Upper lobe of right lung (tissue), 1 donor: ENCODE measurements at places on chromosomes 7 and 10. TPM values are rescaled to one million over a fixed set of nuclear protein-coding genes. Genes with fewer than 3 reads are reported as not detected.
A peak's percentile ranks its signal among the peaks of the same experiment; 100 is the strongest.

- no peaks in the 10 kb centered on the region for H3K4me1 ChIP-seq
- H3K27ac ChIP-seq, result no peak overlapping the region
- peak; percentile 27 for DNase-seq
- H3K36me3 ChIP-seq, result no peaks in the 10 kb centered on the region
- no peaks in the 10 kb centered on the region for H3K27me3 ChIP-seq
Measured at GRCh38 chr7:158407581-158408317, 179.9 kb downstream of the PTPRN2 start.

DNA sequence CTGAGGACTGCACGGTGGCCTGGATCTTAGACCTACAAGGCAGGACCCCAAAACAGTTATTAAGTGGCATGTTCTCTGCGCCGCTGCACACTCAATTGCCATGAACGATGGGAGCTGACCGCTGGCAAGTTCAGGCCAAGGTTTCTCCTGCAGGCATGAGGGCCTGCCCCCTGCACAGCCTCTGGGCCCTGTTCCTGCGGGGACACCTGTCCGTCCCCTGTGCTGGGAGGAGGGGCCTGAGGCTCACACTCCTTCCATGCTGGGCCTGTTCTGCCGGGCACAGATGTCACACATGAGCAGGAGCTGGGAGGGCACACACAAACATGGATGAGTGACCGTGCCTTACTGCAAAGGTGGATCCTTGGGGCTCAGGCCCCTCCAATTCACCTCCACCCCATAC lies 90.0 kb downstream of the PTPRN2 start:
- peaks cover 9% of the 10 kb centered on the region for H3K27me3 ChIP-seq
- H3K36me3 ChIP-seq, result no peaks in the 10 kb centered on the region
- DNase-seq, result no peak

DNA sequence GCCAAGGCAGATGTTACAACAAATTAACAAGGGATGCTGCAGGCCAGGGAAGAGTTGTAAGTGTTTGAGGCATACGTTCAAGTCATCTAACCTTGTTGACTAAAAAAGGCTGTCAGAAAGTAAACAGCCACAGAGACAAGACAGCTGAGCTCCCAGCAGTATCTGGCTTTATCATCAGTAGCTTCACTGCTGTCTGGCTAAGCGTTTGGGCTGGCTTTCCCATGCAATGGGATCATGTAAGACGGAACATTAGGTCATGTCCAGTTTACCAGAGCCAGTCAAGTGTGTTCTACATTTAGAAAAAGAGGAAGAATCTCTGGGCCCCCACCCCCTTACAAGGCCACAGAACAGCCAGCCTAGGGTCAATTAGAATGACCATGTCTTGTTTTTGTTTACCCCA lies 51.3 kb upstream of the GSAP start:
- no peaks in the 10 kb centered on the region for H3K36me3 ChIP-seq
- H3K27me3 ChIP-seq, result no peaks in the 10 kb centered on the region
- H3K4me3 ChIP-seq, result no peak overlapping the region
- peak overlapping the region; percentile 9 for H3K27ac ChIP-seq

GRCh38 chr10:124010024-124010423 lies 83.4 kb downstream of the CHST15 start:
- peak; percentile 39 for DNase-seq
- H3K4me3 ChIP-seq, result no peak overlapping the region

GRCh38 chr7:108486291-108486966 lies 30.2 kb upstream of the NRCAM start:
- peaks cover 47% of the 10 kb centered on the region for H3K36me3 ChIP-seq
- no peaks in the 10 kb centered on the region for H3K27me3 ChIP-seq
- no peaks in the 10 kb centered on the region for H3K4me1 ChIP-seq
- H3K4me3 ChIP-seq, result no peak overlapping the region

DNA sequence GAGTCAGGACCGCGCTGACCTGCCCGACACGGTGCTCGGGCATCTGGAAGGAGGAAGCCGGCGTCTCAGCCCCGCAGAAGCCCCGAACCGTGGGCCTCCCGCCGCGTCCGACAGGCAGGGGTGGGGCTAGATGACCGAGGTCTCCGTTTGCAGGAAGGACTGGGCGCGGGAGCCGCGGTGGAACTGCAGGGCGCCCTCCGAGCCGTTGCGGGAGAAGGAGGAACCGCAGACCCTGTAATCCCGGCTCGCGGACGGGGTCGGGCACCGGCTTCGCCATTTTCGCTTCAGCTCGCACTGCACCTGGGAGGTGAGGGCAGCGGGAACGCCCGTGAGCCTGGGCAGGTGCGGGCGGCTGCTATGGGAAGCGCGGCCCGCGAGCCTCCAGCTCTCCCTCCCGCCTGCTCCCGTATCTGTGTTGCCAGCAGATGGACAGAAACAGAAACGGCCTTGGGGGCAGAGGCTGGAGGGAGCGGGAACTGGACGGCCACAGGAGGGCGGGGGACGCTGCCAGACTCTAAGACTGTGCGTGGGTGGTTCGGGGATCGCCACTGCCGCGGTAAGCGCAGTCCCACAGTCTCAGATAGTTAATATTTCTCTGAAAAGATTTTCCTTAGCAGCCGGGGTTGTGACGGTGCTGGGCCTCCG lies 114.1 kb downstream of the VIPR2 start:
- peak overlapping the region; percentile 55 for H3K27ac ChIP-seq
- peak; percentile 86 for DNase-seq
- H3K4me3 ChIP-seq, result peak overlapping the region; percentile 55

GRCh38 chr10:110865186-110865808 lies 6.4 kb upstream of the PDCD4 start:
- H3K4me3 ChIP-seq, result peak overlapping the region; percentile 20
- no peaks in the 10 kb centered on the region for H3K36me3 ChIP-seq
- H3K27me3 ChIP-seq, result no peaks in the 10 kb centered on the region
- H3K4me1 ChIP-seq, result peaks cover 43% of the 10 kb centered on the region
- DNase-seq, result no peak
- peak overlapping the region; percentile 89 for H3K27ac ChIP-seq

- DNase-seq, result no peak
- H3K36me3 ChIP-seq, result no peaks in the 10 kb centered on the region
- H3K4me1 ChIP-seq, result no peaks in the 10 kb centered on the region
- H3K27me3 ChIP-seq, result no peaks in the 10 kb centered on the region
- H3K27ac ChIP-seq, result no peak overlapping the region
- no peak overlapping the region for H3K4me3 ChIP-seq
Measured at GRCh38 chr7:16838386-16838785, 33.6 kb upstream of the AGR2 start.

DNA sequence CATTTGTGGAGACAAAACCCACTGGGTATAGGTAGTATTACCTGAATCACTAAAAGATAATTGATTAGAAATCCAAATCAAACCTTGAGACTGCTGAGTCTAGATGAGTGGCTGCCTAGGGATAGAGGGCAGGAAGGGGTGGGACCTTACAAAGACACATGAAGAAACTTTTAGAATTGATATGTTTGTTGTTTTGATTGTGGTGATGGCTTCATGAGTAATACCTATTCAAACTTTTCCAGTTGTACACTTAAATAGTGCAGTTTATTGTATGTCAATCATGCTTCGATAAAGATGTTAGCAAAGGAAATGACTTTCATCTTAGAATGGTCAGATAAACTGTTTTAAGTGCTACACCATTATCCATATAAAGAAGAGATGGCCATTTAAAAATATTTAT lies 188.7 kb upstream of the KAT6B start:
- no peaks in the 10 kb centered on the region for H3K27me3 ChIP-seq
- no peak overlapping the region for H3K27ac ChIP-seq
- H3K4me3 ChIP-seq, result no peak overlapping the region
- no peaks in the 10 kb centered on the region for H3K36me3 ChIP-seq
- H3K4me1 ChIP-seq, result no peaks in the 10 kb centered on the region
- DNase-seq, result no peak

The ATP5F1C gene
- 163 TPM for total RNA-seq

GRCh38 chr10:117477961-117478670 lies 64.4 kb upstream of the EMX2 start:
- no peak overlapping the region for H3K4me3 ChIP-seq
- no peaks in the 10 kb centered on the region for H3K36me3 ChIP-seq
- peaks cover 15% of the 10 kb centered on the region for H3K27me3 ChIP-seq
- no peak for DNase-seq

DNA sequence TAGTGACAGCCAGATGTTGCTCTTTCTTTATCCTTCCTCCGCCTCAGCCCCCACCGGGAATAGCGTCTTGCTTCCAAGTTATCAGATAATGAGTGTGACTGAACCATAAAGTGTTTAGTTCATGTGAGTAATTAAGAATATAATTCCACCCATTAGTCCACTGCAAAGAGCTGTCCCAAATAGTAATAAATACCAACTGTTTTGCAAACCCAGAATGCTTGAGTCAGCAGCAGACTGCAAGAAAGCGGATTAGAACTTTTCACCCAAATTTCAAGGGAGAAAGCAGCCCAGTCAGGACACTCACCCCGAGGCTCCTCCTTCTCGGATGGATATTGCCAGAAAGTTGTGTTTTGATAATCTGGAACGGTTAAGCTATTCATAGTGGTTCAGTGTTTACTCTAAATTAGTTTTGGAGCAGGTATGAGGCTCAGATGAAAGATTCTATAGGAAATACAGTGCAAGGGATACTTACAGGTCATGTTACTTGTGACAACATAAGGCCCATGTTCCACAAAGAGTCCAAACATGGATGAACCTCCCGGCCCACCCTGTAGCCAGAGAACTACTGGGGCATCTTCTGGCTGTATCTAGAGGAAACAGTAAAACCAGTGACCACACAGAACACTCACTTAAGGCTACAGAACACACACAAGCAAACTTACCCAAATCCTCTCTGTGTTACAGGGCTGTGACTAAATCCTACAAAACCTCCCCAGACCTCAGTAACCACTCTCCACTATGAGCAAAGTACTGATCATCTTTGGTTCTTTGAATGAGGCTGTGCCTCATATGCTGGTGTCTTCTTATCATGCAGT lies 50.5 kb downstream of the CPVL start:
- peaks cover 16% of the 10 kb centered on the region for H3K4me1 ChIP-seq
- no peak for DNase-seq
- H3K4me3 ChIP-seq, result no peak overlapping the region
- no peaks in the 10 kb centered on the region for H3K36me3 ChIP-seq
- no peak overlapping the region for H3K27ac ChIP-seq

DNA sequence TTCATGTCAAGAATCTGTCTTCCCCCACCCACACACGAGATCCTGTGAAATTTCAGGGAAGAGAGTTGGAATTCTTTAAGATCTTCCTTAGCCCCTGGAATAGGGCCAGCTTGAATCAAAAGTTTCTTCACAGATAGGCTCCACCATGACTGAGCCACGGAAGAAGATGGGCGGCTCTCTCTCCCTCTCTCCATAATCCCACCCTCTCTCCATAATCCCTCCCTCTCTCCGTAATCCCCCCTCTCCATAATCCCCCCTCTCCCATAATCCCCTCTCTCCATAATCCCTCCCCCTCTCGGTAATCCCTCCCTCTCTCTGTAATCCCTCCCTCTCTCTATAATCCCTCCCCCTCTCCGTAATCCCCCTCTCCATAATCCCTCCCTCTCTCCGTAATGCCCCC lies 20.4 kb downstream of the SHH start:
- H3K4me3 ChIP-seq, result no peak overlapping the region
- no peaks in the 10 kb centered on the region for H3K4me1 ChIP-seq
- H3K27me3 ChIP-seq, result peaks cover 17% of the 10 kb centered on the region
- no peaks in the 10 kb centered on the region for H3K36me3 ChIP-seq

The GOLGA7B gene
- 0.98 TPM for total RNA-seq

GRCh38 chr7:33841705-33842129 lies 63.6 kb upstream of the BMPER start:
- H3K4me3 ChIP-seq, result no peak overlapping the region
- no peaks in the 10 kb centered on the region for H3K4me1 ChIP-seq
- no peaks in the 10 kb centered on the region for H3K36me3 ChIP-seq
- DNase-seq, result no peak

- peak overlapping the region; percentile 36 for H3K4me3 ChIP-seq
- no peaks in the 10 kb centered on the region for H3K27me3 ChIP-seq
- peaks cover 28% of the 10 kb centered on the region for H3K4me1 ChIP-seq
Measured at GRCh38 chr7:47806701-47807103, 141.6 kb downstream of the PKD1L1 start.

- DNase-seq, result no peak
- no peak overlapping the region for H3K4me3 ChIP-seq
- no peak overlapping the region for H3K27ac ChIP-seq
- H3K27me3 ChIP-seq, result no peaks in the 10 kb centered on the region
- no peaks in the 10 kb centered on the region for H3K36me3 ChIP-seq
Measured at GRCh38 chr7:152865461-152865860, 105.9 kb downstream of the ACTR3B start.

DNA sequence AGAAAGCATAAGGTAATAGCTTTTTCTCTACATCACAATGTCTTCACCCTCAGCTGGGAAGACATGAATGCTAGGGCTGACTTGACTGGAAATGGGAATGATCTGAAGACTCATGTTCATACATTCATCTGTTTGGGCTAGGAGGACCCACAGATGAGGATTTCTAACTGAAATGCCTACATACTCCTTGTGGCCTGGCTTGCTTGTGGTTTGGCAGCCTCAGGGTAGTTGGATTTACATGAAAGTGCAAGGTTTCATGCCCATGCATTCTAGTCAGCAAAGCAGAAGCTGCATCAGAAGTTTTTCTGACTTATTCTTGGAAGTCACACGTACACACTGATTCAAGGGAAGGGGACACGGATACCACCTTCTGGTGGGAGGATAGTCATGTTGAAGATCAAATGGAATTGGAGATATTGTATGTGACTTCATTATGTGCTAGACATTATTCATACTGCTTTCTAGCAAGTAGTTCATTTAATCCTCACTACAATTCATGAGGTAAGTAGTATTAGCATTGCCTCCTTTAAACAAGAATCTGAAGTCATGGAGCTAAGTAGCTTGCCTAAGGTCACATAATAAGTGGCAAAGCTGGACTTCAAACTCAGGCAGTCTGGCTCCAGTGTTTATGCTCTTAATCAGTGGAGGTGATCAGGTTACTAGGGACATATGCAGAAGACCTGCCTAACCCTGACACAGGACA lies 957.0 kb downstream of the LRMDA start:
- no peak overlapping the region for H3K27ac ChIP-seq
- DNase-seq, result no peak
- H3K27me3 ChIP-seq, result no peaks in the 10 kb centered on the region
- no peak overlapping the region for H3K4me3 ChIP-seq

DNA sequence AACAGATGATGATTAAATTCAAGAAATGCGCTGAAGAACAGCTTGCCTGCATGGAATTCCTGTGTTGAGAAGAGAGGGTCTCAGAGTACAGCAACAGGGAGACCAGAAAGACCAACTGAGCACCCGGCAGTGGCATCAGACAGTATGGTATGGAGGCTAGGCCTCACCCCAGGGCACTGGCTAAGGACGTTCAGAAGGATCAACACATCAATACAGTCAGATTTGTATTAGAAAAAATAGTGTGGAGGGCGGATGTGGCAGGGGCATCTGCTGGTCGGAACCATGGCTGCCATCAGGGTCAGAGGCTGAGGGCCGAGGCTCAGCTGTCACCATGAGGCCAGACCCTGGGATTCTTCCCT lies 142.1 kb downstream of the ADARB2 start:
- no peaks in the 10 kb centered on the region for H3K4me1 ChIP-seq
- no peaks in the 10 kb centered on the region for H3K36me3 ChIP-seq
- peaks cover 7% of the 10 kb centered on the region for H3K27me3 ChIP-seq

The NPTX2 gene
- 2.1 TPM for total RNA-seq

The SPOCK2 gene
- total RNA-seq, result 187 TPM

GRCh38 chr7:81608748-81609382 lies 161.0 kb downstream of the HGF start:
- DNase-seq, result no peak
- no peaks in the 10 kb centered on the region for H3K4me1 ChIP-seq
- H3K27me3 ChIP-seq, result no peaks in the 10 kb centered on the region
- no peak overlapping the region for H3K4me3 ChIP-seq
- H3K27ac ChIP-seq, result no peak overlapping the region
